LoVo (cell line): ENCODE measurements at places on chromosomes 1 and 21.

DNA sequence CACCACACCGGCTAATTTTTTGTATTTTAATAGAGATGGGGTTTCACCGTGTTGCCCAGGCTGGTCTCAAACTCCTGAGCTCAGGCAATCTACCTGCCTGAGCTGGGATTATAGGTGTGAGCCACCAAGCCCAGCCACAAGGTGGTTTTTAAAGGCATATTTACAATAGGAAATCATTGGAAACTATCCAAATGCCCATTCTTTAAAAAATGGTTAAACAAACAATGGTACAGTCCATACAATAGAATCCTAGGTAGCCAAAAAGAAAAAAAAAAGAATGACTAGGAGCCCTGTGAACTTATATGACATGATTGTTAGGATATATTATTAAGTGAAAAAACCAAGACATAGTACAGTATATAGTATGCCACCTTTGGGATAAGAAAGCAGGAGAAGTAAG is 5.3 kb downstream of the ATP2B4 start:
- DNase-seq: no peak

DNA sequence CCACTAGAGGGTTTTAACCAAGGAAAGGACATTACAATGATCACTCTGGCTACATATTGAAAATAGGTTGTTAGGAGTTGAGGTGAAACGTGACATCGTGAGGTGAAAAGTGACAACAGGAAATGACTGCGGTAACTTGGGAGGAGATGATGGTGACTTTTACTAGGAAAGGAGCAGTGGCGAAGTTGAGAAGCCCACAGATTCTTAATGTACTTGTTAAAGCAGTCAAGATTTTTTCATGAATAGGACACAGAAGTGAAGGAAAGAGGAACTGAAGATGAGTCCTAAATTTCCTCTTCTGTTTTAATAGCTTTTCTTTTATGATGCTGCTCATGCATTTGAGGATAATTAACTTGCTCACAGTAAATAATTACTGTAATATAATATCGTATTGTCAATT is 59.5 kb downstream of the OMA1 start:
- DNase-seq: no peak

DNA sequence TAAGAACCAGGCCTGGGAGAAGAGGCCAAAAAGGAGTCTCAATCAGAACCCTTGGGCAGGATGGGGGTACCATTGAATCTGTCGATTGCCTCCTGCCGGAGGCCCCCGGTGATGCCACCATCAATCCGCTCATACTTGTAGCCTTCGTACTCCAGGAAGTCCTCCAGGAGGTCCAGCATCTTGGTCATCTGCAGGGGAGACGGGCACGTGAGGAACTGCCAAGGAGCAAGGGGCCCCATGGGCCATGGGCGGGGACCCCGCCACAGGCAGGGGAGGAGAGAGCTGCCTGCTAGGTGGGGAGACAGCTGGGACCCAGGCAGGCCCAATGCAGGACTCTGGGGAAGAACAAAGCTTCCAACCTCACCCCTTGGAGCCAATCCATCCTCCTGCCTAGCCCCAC is 48.6 kb downstream of the CHD5 start:
- no peak for DNase-seq

GRCh38 chr1:56931211-56931610 is 34.6 kb downstream of the C8B start:
- DNase-seq: no peak

- DNase-seq: no peak
These were observed 24.1 kb downstream of the CEPT1 start for GRCh38 chr1:111164151-111164550.

- DNase-seq: no peak
These were observed 50.8 kb downstream of the SRRM1 start for GRCh38 chr1:24693827-24694379.

DNA sequence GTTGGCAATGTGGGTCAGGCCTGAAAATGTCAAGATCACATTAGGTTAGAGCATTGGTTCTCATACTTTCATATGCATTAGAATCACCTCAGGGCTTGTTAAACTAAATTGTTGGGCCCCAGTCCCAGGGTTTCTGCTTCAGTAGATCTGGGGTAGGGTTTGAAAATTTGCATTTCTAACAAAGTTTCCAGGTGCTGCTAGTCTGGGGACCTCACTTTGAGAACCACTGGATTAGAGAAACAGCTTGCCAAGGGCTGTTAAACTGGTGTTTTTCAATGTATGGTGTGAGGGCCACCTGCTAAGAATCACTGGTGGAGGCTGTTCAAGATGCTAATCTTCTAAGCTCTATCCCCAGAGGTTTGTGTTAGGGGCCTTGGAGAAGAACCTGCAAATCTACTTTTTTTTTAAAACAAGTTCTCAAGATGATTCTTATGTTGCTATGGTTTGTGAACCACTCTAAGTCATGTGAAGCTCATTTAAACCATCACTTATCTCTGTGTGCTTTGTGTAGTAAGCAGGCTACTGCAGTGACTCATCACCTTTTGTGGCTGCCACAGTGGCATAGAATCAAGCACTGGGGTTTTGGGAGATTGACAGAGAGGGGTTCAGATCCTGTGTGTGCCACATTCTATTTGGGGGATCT is 152.2 kb downstream of the S1PR1 start:
- DNase-seq: no peak

GRCh38 chr1:217029281-217030157 is 306.3 kb upstream of the ESRRG start:
- no peak for DNase-seq

DNA sequence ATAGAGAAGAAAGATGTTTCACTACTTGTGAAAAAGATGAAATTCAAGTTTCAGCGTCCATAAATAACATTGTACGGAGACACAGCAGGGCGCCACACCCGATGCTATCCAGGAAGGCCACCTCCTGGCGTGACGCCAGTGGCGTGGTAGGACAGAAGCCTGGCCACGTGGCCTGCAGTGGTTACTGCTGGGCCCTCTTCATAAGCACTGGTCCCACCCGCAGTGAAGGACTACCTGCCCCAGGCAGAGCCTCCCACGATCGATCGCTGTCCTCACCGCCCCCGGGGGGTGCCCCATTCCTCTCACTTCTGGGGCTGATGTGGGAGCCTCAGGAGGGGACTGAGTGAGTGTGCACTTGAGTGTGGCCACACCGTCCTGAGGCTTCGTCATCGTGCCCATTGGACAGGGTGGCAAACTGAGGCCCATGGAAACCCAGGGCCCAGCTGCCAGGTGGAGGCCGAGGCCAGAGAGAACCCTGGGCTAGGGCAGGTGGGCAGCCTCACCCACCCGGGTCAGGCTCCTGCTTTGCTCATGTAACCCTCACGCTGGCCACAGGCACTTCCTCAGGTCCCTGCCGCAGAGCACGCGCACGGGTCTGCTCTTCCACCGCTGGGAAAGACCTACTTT is 11.7 kb upstream of the HES5 start:
- DNase-seq: peak; percentile 58

DNA sequence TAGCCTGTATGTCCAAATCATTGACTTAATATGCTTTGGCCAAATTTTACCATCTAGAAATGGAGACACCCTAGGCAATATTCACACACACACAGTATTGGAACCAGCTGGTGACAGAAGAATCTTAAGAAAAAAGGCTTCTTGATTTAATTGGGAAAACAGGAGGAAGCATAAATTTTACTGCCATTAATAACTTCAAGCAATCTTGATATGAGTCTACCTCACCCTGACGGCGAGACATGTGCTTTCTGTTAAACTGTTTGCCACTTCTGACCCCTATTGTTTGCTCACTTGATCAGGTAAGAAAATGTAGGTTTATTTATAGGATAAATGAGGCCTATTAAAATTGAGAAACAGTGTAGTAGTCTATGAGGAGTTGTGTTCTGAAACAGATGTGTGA is 73.2 kb downstream of the KIFAP3 start:
- DNase-seq: peak; percentile 9

DNA sequence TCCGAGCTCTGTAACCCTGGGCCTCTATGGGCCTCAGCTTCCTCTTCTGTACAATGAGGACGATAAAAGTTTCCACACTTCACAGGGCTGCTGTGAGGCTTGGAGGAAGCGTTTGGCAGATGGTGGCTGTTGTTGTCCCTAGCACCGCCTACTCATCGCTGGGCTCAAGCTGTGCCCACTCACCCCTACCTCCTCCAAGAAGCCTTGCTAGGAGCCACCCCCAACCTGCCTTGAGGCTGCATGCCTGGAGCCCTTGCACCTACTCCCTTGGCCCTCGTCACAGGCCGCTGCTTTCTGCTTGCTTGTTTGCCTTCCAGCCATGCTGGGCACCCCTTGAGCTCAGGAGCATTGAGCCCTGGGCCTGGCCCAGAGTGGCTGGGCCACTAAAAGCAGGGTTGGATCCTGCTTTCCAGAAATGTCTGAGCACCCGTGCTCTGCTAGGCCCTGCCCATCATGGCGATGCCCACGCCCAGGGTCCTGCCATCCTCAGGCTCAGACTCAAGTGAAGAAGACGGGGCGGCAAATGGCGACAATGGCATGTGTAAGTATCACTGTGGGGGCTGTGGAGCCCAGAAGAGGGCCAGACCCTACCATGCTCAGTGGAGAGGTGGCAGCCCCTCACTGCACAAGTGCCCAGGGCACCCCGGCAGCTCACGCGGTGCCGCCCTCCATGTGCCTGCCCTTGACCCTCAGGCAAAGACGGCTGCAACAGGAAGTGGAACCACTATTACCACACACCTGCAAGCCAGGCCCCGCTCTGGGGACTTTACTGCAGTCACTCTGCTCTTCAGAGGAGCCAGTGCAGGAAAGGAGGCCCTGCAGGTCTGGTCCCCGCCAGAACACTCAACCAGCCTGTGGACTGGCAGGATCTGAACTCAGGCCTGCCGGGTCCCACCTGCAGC is 9.5 kb downstream of the SH3BGRL3 start:
- DNase-seq: no peak

DNA sequence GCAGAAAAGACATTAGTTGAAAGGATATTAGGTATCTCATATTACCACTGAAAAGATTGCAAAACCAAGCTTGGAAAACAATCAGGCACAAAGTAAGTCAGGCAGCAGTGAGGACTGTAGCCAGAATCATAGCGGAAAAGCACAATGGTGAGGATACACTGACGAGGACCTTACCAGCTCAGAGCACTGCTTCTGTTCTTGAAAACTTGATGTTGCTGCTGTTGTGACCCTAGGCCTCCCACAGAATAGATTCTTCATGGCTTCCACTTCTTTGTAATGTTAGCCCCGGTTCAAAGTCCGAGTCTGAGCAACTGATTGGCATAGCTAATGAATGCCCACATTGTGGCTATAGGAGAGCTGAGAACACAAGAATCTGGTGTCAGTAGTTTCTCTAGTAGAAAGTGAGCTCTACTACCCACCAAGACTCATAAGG is 45.2 kb upstream of the LRRC8C start:
- no peak for DNase-seq

DNA sequence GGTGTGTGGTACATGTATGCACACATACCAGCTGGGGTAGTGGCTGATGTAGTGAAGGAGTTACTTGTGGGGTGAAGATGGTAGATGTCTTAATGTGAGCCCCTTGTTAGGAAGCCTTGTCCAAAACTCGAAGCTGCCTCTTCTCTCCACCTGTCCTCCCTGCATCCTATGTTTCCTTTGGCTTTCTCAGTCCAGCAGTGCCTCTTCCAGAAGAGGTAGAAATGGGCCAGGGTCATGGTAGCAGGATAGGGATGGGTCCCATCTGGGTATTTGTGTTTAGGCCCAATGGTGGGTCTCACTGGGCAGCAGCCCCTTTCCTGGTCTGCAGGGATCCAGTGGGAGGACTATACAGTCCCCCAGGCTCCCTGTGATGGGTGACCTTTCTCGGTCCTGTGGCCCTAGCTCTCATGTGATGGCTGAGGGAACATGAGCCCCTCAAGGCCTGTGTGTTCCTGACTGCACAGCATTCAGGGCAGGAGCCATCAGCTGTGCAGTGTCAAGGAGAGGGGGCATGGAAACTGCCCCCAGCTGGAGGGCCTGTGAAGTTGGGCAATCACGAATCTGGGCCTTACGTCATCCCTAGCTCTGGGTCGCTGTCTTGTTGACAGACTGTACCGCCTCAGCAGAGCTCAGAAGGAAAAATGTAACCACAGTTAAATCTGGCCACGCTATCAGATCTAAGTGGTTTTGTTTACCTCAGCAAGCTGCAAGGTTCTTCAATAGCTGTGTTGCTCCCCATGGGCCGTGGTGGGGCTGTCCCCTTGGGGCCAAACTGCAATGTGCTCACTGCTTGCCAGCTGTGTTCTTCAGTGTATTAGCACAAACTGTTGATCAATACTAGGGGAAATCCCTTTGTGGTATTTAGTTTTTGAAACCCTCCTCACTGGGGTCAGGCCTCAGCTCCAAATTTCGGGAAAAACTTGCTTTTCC is 82.7 kb downstream of the NOS1AP start:
- DNase-seq: no peak
